ENCODE measurements at places on chromosomes 3 and 15.

DNA sequence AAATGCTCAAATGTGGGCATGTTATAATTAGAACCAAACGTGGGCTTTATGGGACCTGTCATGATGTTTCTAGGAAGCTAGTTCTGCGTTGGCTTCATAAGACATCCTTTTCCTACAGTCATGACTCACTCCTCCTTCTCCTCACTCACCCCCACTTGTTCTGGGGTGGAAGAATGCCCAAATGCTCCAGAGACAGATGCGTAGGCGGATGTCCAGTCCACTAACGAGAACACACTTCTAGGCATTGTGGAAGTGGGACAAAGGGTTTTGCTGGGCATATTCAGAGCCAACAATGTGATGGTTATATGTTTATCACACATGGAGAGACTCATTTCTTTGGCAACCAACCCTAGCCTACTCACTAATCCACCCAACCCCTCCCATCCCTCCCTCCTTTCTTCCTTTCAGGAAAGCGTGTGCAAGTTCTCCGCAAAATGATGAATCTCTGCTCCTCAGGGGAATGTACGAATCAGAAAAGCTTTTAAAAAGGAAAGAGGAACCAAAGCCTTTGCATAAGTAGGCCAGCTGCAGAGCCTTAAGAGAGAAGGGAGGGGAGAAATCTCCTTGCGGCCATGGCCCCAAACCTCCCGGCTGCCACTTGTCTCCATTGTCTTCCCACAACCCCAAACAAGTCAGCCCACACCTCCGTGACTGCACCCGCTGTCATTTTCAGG, 123.0 kb upstream of the SPRED1 start:
- DNase-seq: no peak

DNA sequence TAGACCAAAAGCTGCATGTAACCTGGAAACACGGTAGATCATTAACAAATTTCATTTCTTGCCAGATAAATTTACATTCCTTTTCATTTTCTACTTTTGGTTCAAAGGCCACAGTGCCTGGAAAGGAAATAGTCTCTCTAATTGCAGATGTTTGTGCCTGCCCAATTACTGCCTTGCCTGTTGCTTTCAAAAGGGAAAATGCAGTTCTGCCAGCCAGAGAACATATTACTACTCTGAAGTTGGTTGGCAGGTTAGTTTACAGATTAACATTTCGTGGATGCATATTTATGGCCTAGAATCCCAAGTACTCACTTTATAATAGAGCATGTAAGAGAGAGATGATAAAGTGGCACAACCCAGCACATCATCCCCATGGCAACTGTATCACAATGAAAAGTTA, 124.3 kb upstream of the LRRC3B start:
- no peak for DNase-seq

- DNase-seq: no peak
Measured at GRCh38 chr3:13472286-13472685, 7.8 kb upstream of the HDAC11 start.

DNA sequence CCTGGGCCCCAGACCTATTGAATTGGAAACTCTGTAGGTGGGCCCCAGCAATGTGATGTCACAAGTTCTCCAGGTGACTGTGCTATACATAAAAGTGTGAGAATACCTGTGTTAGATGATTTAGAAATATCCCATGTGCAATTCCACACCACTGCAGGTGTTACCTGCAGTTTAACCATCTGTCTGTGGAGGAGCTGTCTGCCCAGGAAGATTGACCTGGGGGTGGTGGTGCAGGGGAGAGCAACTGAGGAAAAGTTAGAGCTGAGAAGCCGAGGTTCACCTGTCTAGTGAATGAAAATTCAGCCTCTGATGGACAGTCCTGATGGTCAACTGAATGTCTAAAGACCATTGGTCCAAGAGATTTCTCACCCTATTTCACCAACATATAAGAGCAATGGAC, 132.2 kb upstream of the SLC24A5 start:
- DNase-seq: no peak

GRCh38 chr15:91981821-91982800, 128.6 kb downstream of the SLCO3A1 start:
- no peak for DNase-seq

DNA sequence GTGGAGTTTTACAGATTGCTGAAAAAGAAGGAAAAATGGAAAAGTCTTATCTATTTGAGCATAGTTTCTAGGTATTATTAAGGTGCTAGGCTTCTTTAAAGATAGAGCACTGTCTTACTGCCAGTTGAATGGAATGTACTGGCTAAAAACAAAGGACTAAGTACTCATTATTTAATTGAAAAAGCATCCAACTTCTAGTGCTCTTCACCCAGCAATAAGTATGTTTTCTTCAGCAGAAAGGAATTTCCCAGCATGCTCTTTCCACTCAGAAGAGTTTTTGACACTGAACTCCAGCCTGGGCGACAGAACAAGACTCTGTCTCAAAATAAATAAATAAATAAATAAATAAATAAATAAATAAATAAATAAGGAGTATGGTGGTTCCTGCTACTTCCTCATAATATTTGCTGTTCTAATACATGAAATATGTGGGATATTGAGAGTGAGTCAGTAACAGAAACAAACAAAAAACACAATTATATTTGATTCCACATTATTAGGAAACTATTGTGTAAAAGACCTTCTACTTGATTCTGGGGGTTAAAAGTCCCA, 70.6 kb downstream of the ATP13A4 start:
- no peak for DNase-seq

DNA sequence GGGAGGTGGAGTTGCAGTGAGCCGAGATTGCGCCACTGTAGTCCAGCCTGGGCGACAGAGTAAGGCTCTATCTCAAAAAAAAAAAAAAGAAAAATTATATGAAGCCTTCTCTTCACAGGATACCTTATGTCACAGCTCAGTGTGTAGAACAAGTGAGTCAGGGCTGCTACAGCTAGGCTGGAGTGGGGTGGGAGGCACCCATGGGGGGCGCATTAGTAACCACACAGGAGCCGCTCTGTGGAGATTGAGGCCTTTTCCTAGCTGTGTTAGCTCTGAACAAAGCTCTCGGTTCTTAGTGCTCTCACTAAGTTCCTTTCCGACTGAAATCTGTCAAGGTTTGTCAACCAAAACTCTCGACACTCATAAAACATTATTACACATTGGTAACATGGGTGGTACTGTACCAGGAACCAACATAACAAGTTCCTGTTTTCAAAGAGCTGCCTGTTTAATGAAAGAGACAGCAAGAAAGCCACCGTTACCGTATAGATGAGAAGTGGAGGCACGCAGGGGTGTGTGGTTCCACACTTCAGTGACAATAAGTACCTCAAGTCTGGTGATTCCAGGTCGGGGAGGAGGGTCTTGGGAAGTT, 4.5 kb downstream of the LRRC31 start:
- DNase-seq: no peak

All from stimulated activated effector memory CD8-positive, alpha-beta T cell treated with anti-CD3 and anti-CD28 coated beads, Interleukin-12 subunit alpha, Interleukin-12 subunit beta, amount 100 ng/mL, for 72 hours (primary cell).